ENCODE measurements at places on chromosomes 2 and 18.

DNA sequence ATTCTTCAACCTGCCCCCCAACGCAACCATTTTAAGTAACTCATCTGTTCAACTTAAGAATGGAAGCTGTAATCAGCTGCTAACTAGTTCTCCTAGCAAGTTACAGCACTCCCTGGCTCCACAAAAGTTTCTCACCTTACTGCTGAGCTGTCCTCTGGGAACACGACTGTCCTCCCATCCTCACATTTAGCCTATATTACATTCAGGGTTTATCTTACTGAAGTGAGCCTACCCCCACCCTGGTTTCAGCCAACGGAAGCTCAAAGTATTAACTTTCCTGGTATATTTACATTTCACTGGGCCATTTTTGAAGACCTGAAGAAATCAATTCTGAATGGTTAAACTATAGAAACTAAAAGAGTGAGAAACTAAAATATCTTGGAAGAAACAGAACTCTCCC, 64.9 kb upstream of the TANK start:
- DNase-seq, result no peak

- no peak for DNase-seq
Measured at GRCh38 chr18:75261430-75262223, 51.0 kb downstream of the TSHZ1 start.

DNA sequence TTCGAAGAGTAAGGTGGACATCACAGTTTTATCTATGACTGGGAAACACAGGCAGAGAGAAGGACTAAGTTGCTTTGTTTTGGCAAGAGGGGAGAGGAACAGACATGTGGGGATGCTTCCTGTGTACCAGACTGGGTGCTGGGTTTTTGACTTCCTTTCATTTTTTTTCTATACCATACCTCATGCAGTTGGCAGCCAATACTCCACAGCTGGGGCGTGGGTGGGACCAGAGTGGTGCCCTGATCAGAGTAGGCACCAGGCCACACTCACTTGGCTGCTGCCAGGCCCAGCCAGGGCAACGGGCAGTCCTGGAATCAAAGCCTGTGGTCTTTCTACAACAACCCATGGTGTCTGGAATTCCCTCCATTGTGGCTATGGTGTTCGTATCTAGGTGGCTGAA, 45.2 kb downstream of the SH3RF3 start:
- DNase-seq, result no peak

GRCh38 chr2:224283466-224283965, 118.4 kb downstream of the FAM124B start:
- no peak for DNase-seq

DNA sequence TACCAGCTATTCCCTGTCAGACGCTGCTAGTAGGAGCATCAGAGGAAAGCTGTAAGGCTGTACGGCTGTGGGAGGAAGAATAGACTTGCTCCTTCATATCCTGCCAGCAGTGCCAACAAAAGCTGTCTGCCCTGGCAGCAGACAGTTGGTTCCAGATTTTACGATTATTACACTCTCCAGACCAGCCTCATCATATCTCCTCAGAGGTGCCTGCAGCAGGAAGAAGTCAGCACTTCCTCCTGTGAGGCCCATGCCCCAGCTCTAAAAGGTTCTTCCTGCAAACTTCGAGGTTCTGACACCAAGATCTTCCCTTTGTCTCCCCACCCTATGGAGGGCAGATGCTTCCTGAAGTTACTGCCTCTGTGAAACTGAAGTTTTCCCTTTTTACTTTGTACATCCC, 537.7 kb upstream of the PKDCC start:
- DNase-seq, result no peak

- DNase-seq, result no peak
Measured at GRCh38 chr18:76467371-76468190, 27.5 kb downstream of the ZNF516 start.

- DNase-seq, result no peak
Measured at GRCh38 chr2:128523457-128523856, 204.8 kb upstream of the HS6ST1 start.

DNA sequence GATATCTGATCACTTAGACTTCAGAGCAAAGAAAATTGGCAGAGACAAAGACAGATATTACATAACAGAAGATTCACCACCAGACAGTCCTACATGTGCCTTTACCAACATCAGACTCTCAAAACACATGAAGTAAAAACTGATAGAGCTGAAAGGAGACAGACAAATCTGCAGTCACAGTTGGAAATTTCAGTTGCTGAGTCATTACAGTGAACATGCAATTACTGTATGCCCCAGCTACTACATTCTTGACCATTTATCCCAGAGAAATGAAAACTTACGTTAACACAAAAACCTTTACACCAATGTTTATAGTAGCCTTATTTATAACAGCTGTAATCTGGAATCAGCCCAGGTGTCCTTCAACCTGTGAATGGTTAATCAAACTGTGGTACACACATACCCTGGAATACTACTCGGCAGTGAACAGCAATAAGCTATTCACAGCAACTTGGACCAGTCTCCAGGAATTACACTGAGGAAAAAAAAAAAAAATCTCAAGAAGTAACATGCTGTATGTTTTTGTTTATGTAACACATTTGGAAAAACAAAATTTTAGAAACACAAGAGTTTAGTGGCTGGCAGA, 7.5 kb upstream of the SCLY start:
- DNase-seq, result no peak

DNA sequence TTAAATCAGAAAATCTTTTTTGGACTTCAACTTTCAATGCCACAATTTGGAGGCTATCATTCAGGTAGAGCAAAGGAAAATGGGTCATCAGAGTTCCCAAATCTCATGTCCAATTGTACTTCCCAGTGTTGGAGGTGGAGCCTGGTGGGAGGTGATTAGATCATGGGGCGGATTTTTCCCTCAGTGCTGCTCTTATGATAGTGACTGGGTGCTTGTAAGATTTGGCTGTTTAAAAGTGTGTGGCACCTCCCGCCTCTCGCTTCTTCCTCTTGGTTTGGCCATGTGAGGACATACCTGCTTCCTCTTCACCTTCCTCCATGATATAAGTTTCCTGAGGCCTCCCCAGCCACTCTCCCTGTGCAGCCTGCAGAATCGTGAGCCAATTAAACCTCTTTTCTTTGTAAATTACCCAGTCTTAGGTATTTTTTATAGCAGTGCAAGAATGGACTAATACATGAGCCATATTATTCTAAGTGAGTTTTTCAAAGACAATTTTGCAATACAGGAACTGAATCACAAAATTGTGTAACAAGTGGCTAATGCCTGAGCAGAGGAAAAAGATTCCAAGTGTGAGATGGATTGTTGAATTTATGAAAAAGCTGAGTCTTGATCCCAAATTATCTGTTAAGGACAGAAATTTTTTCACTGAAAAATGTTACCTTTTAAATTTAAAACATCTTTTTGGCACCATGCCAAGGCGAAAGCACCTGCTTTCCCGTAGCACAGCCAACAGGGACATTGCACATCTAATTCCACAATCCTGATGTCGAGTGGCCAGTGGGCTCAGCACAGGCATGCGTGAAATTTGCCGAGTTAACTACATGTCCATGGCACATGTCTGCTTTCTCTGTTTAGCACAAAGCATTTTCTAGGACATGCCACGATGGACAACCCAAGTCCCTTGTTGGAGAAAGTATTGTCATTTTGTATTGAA, 150.9 kb downstream of the COL6A3 start:
- DNase-seq, result no peak
